ENCODE measurements at places on chromosomes 1 and 21. TPM values are rescaled to one million over a fixed set of nuclear protein-coding genes. Genes with fewer than 3 reads are reported as not detected.

GRCh38 chr1:40786995-40787705 is 3.6 kb downstream of the KCNQ4 start:
- no peak for DNase-seq

- no peak for DNase-seq
Observed at GRCh38 chr1:236440373-236440772, 46.3 kb downstream of the EDARADD start.

- DNase-seq, result no peak
Observed at GRCh38 chr1:118023199-118023598, 93.7 kb downstream of the WDR3 start.

The LCE5A gene
- not detected for total RNA-seq

The KRTAP10-7 gene
- total RNA-seq, result not detected

The GUCA2B gene
- total RNA-seq, result not detected

All from ascending aorta (tissue), 2 donors.